ENCODE measurements at places on chromosomes 13 and 19.

- no peak for DNase-seq
Measured at GRCh38 chr13:97337985-97338499, 95.9 kb upstream of the RAP2A start.

DNA sequence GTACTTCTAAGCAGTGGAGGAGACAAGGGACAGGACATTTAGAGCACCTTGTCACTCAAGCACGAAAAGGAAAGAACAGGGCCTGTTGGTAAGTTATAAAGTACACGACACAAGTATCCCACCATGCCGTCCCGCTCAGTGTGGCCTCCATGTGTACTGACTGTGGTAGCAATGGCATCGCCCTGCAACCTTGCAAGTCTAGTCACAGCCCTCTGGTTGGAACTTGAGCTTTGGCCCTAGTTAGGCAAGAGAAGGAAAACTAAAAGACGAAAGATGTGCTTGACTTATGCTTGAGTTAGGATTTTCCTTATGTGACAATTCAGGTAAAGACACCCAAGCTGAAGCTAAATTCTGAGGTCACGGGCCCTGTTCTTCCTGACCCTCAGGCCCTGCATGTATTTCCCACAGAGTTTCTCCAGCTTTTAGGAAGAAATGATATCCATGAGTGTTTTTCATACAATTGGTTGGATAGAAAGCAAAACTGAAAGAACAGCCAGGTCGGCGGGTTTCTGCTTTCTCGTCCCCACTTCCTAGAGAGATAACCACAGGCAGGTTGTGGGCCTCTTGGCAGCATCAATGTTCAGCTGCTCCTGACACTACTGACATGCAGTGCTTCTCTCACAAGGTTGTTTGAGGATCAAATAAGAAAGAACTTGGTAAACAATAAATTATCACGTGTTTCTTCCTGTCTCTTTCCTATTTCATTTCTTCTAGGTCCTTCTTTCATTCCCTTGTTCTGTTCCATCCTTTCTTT lies 216.2 kb downstream of the IRS2 start:
- no peak for DNase-seq

GRCh38 chr19:18434411-18435175 lies 3.3 kb downstream of the ISYNA1 start:
- DNase-seq = no peak

DNA sequence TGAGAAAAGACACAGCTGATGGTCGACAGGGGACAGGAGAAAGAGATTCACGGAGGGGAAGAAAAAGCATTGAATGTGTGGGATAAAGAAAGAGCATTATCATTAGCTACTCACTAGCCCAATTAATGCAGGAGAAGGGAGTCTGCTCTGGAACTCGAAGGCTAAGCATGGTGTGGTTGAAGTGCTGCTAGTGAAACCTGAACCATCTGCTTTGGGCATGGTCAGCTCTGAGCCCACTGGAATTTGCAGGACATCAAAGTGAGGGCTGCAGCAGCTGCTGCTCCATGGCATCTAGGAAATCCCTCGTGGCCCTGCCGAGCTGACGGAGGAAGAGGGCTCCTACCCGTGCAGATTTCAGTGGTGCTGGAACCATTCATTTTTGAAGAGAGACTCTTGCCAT lies 320.3 kb downstream of the ATP8A2 start:
- DNase-seq = no peak

DNA sequence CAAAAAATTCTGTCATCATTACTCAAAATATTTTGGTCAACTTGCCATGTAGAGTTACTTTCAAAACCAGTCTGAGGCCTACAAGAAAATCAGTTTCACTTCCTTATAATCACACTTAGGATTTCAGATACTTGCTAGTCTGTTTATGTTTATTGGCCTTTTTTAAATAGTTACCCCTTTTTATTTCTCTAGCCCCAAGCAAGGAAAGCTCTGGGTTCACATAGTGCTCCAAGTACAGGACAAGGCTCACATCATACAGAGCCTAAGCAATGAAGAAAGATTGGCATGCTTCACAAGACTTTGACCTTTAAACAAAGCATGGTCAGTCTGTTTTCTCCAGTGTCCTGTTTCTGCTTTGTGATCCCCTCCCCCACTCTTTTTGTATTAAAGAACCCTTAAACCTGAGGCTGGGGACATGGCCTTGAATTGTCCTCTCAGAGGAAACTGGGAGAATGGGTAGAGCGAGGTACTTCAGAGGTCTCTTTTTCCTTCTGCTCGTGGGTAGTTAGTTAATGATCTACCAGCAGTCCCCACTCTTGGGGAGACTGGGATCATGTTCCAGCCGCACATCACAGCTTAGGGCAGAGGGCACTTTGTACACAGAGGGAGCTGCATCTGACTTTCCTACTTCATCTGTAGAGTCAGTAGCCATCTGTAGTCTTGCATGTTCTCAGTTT lies 30.7 kb downstream of the CEACAM1 start:
- no peak for DNase-seq

GRCh38 chr13:110820322-110820721 lies 94.5 kb downstream of the ANKRD10 start:
- DNase-seq = no peak
